Stimulated activated CD4-positive, alpha-beta T cell treated with anti-CD3 and anti-CD28 coated beads, Interleukin-4, amount 100 ng/mL, for 4 hours (primary cell): ENCODE measurements at places on chromosomes 2 and 18.

GRCh38 chr2:216659276-216659675 is 26.1 kb downstream of the IGFBP2 start:
- DNase-seq = no peak

- no peak for DNase-seq
Observed at GRCh38 chr2:224849264-224849663, 133.1 kb upstream of the CCDC195 start.

GRCh38 chr2:240655931-240656886 is 26.5 kb downstream of the AQP12B start:
- DNase-seq = no peak

GRCh38 chr2:158091647-158092046 is 10.0 kb upstream of the UPP2 start:
- DNase-seq = no peak

DNA sequence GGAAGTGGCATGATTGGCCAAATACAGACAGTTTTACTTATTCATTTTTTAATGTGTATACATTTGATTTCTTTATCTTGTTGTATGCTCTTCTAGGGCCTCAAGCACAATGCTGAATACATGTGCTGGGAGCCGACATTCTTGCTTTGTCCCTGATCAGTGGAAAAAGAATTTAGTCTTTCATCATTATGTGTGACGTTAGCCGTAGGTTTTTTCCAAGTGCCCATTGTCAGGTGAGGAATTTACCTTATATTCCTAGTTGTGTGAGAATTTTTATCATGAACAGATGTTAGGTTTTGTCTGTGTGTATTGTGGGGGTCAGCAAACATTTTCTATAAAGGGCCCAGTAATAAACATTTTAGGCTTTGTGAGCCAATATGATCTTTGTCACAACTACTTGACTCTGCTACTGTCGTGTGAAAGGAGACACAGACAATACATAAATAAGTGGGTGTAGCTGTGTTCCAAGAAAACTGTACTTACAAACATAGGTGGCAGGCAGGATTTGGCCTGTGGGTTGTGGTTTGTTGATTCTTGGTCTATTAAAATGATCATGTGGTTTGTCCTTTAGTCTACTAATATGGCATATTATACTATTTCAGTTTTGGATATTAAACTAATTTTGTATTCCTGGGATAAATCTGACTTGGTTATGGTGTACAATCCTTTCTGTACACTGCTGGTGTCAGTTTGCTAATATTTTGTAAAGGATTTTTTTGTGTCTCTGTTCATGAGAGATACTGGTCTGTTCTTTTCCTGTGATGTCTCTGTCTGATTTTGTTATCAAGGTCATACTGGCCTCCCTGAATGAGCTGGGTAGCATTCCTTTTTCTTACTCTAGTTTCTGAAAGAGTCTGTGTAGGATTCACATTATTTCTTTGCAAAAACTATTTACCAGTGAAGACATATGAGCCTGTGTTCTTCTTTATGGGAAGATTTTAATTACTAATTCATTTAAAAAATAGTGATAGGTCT is 132.2 kb upstream of the SMAD7 start:
- DNase-seq = no peak

DNA sequence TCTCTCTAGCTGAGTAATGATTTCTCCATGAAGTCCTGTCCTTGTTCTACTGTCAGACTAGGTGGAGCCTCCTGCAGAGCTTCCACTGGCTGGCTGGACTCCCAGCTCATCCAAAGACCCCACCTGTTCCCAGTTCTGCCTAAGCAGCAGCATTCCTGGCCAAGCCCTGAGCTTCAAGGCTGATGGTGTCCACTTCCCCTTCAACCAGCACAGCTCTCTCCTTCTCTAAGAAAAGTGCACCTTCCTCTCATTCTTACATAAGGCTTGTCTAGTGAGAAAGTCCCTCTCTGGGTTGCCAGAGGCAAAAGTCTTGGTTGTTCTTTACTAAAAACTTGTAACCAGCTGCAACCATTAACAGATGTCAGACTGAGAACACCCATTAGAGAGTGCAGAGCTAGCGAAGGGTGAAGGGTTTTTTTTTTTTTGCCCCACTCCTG is 58.9 kb downstream of the CXCR4 start:
- no peak for DNase-seq

- DNase-seq = no peak
Observed at GRCh38 chr2:129885735-129886134, 93.7 kb upstream of the RAB6C start.

DNA sequence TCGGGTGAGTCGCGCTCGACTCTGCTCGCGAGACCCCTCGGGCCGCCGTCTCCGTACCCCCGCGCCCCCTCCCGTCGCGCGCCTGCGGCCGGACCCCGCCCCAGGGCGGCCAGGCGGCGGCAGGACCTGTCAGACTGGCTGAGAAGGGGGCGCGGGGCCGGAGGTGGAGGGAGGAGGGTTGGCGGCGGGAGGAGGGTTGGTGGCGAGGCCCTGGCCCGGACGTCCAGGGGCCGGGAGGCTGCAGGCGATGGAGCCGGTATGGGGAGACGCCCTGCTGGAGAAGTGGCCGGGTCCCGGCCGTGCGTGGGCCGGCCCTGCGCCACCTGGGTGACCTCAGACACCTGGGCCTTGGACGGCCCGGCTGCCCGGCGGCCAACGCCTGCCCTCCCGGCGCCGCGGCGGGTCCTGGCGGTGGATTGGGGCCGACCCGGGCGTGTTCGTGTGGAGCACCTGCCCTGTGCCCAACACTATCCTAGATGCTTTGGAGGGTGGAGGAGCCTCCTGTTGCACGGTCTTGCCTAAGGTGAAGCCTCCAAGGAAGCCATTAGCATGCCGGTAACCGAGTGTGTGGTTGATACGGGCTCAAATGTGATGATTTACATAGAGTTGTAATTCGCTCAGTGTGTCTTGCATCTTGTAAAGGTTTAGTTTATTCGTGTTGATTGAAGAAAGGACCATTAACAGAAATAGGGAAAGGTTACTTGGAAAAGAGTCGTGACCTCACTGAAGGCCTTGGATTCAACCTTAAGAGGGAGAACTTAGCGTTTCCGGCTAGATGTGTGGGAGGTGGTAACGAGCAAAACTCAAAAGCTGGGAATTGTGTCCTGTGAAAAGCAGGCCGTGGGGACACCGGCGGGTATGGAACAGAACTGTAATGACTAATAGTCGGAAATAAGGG is 550 bp downstream of the MYL12B start:
- no peak for DNase-seq

GRCh38 chr18:59957957-59958356 is 58.2 kb downstream of the PMAIP1 start:
- no peak for DNase-seq

DNA sequence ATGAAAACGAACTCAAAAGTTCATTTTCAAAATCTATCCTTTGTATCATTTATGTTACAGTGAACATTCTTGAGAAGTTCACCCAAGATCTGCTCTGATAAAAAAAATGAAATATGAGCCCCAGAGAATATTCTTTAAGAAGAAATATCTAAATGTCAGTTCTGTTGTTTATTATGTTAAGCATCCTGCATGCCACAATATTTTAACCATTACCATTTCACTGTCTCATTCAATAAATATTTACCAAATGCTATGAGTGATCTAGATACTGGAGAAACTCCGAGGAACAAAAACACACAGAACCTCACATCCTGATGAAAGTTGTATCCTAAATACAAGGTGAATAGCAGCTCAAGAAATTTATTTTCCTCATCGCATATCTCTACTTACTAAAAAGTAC is 170.2 kb downstream of the ZNF385B start:
- no peak for DNase-seq

DNA sequence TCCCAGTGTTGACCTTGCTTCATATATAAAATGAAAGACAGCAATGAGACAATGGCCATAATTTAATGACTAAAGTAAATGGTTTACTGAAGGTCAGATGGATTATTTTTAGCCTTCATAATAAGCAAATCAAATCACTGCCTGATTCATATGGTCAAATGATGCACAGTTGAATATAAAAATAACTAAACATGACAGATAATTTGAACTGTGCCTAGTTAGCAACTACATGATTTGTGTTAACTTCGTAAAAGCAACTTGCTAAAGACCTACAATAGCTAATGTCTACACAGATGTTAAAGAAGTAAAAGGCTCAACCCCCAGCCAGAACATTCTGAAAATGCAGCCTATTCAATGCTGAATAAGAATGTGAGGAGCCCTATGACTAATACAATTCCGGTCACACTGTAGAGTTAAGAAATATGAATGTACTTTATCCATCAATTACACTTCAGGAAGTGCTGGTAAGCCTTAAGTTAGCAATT is 590.8 kb upstream of the CDH2 start:
- no peak for DNase-seq

DNA sequence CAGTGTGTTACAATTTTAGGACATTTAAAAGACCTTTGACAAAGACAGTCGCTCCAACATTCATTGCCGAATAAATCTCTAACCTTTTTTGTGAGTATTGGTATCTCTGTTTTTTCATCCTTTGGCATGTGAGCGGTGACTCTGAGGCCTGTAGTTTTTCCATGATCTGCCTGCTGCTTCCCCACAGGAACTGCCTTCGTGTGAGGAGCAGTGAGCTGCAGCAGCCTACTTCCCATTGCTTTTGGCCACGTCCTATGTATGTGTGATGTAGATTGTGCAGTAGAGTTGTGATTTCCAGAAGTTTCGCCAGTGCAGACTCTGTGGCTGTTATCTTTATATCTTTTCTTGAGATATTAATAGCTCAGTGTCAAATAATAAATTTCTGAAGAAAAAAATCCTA is 79.8 kb downstream of the UGGT1 start:
- no peak for DNase-seq

- no peak for DNase-seq
Observed at GRCh38 chr2:190457256-190457655, 49.1 kb downstream of the MFSD6 start.

DNA sequence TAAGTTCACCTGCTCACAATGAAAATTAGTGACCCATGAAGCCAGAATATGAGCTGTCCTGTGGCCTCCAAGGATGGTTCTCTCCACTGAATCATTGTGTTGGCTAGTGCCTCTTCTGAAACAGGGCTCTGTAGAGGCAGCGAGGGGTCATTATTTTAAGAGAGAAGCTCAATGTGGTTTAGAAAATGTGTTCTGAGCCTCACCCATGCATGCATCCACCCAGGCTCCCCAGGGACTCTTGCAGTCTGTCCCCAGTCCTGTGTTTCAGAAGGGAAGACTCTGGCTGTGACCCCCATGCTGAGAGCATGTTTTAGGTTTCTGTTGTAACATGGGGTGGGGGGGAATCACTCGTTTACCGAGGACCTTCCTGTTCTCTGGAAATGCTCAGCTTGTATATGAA is 135.2 kb downstream of the RNF144A start:
- DNase-seq = no peak

- no peak for DNase-seq
Observed at GRCh38 chr2:231315896-231316295, 79.6 kb upstream of the B3GNT7 start.

DNA sequence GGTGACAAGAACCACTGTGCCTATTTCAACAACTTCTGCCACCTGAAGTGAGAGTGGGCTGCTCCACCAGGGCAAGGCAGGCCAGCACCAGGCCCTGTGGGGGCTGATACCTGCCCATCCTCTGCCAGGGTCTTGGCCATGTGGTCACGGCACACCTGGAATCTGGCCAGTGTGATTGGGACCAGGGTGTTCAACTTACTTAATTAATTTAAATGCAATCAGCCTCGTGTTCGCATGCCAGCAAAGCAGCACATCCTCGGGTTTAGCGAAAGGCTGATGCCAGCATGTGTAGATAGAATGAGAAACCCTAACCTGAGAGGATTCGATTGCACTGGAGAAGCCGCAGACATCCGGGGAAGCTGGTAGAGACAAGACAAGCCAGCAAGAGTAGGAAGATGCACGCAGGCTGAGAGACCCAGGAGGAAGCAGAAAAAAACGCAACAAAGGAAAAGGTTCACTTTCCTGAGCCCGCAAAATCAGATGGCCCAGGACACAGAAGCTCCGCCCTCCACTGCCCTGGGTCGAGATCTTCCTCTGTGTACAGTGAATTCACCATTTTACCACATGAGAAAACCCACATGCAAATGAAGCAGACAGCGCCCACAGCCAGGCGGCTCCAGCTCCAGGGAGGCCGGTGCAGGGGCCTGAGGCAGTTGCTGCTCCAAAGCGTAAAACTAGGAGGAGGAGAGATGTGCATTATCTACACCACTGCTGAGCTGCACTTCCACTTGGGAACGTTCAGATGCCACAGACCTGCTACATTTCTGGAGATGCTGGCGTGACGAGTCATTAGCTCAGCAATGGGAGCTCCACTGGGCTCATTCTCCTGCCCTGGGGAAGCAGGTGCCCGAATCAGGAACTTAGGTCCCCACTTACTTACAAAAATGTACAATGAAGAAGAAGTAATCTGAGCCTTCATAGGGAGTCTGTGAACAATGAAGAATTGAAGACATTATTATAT is 92.1 kb downstream of the TMEM18 start:
- DNase-seq = peak; percentile 16

DNA sequence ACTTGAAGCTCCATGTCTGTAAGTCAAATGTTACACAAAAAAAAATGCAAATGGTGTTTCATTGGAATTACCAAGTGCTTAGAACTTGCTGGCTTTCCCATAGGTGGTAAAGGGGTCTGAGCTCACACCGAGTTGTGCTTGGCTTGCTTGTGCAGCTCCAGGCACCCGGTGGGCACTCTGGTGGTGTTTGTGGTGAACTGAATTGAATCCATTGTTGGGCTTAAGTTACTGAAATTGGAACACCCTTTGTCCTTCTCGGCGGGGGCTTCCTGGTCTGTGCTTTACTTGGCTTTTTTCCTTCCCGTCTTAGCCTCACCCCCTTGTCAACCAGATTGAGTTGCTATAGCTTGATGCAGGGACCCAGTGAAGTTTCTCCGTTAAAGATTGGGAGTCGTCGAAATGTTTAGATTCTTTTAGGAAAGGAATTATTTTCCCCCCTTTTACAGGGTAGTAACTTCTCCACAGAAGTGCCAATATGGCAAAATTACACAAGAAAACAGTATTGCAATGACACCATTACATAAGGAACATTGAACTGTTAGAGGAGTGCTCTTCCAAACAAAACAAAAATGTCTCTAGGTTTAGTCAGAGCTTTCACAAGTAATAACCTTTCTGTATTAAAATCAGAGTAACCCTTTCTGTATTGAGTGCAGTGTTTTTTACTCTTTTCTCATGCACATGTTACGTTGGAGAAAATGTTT is 97.9 kb upstream of the IL1R2 start:
- DNase-seq = no peak
